Cardiac ventricle fibroblast (primary cell): ENCODE measurements at places on chromosomes 4 and X. TPM values are rescaled to one million over a fixed set of nuclear protein-coding genes. Genes with fewer than 3 reads are reported as not detected.

The TCEAL6 gene
- total RNA-seq: not detected in 2 replicates

The SLC9A6 gene
- total RNA-seq: 9.4 and 10.0 TPM in 2 replicates

The ADH4 gene
- total RNA-seq: not detected in 2 replicates

The GAGE12J gene
- not detected in 2 replicates for total RNA-seq

The SMIM10L2A gene
- total RNA-seq: 0.54 and 0.75 TPM in 2 replicates

The PHOX2B gene
- total RNA-seq: not detected in 2 replicates

The BST1 gene
- 4.9 and 9.5 TPM in 2 replicates for total RNA-seq
